Activated CD8-positive, alpha-beta memory T cell treated with anti-CD3 and anti-CD28 coated beads, Interleukin-2, amount 10 ng/mL, durations not matched to agents 7 days and 5 days (primary cell): ENCODE measurements at places on chromosomes 12 and 14. TPM values are rescaled to one million over a fixed set of nuclear protein-coding genes. Genes with fewer than 3 reads are reported as not detected.

DNA sequence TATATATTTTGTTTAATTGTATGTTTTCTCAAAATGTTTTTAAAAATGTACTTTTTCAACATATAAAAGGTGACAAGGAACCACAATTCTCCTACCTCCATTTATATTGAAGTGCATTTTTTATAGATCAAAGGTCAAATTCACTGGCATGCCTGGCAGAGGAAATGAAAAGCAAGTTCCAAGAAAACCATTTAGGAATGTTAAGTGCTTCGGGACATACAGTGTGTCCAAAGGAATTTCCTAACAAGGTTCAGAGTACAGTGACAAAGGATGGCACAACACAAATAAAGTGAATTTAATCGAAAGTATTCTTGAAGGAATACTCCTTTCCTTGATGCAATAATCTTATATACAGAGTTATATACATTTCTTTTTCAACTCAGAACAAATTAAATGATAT is 242.3 kb downstream of the CCER1 start:
- no peak for DNase-seq

PTPRQ gene
- not detected for total RNA-seq

CYP27B1 gene
- total RNA-seq, result 4.5 TPM

CCDC197 gene
- total RNA-seq, result 0.14 TPM
